ENCODE measurements at places on chromosomes 1 and 21.

- no peak for DNase-seq
Measured at GRCh38 chr1:85144351-85144750, 56.5 kb downstream of the SYDE2 start.

- DNase-seq, result peak; percentile 49
Measured at GRCh38 chr1:234987415-234988154, 141.1 kb downstream of the TOMM20 start.

DNA sequence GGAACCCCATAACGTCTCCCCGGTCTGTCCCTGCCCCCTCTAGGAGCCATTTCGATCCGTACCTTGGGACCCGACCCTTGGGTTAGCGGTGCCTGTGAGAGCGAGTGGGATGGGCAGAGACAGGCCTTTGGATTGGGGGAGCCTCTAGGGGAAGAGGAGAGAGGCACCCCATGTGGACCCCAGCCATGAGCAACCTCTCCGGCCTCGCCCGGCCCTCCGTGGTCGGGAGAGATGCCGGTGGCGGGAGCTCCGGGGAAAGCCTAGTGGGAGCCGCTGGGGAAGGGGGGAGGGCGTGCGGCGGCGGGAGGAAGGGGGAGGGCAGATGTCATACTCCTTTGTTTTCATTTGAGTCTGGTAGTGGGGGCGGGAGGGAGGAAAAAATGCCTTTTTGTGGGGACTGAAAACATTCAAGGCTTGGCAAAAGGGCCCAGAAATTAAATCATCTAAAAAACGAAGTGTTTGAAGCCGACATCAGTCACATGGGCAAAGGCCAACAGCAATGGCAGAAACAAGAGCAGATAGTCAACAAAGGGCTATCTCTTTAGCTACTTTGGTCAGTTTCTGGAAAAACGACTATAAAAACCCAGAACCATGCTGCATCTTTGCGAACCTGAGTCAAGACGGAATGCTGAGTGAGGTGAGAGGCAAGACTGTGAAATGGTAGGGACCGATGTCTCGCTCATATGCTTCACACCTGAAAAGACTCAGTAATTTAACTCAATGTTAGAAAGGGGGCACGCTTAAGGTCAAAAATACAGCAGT, 758 bp downstream of the PTBP2 start:
- no peak for DNase-seq

DNA sequence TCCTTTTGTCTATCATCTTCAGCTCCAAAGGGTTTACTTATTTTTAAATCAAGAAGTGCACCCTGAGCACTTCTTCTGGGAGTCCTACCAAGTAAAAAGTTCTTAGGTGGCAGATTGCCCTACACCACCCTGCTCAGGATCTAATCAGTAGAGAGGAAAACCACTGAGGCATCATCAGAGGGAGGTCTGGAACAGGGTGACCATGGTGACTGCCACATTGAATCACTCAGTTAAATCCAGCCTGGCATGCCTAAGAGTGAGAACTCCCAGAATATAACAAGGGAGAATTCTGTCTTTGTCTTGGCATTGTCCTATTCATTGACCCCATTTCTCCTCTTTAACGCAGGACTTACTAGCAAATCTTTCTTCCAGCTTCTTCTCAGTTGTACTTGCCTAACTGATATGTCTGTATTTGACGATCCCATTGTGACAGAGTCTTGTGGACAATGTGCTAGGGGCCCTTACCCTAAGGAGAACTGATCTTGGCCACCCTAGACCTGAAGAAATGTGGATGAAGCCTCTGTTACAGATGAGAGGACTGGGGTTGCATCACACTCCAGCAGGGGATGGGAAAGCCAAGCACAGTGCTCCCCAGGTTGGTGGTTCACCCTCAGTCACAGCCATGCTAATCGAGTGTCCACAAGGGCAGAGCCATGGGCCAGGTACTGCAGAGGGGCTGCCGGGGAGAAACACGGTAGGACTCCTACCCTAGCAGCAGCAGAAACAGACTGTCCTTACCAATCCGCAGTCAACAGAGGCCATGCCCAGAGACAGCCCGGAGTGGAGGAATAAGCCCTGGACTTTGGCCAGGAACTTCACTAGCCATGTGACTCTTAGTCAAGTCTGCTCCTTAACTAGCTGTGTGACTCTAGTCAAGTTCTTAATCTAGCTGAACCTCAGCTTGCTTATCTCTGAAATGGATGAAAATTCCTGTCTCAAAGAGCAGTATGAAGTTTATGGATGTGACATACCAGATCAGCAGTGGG, 15.4 kb downstream of the PKP1 start:
- no peak for DNase-seq

GRCh38 chr1:4253935-4254334, 353.9 kb upstream of the C1orf174 start:
- no peak for DNase-seq

DNA sequence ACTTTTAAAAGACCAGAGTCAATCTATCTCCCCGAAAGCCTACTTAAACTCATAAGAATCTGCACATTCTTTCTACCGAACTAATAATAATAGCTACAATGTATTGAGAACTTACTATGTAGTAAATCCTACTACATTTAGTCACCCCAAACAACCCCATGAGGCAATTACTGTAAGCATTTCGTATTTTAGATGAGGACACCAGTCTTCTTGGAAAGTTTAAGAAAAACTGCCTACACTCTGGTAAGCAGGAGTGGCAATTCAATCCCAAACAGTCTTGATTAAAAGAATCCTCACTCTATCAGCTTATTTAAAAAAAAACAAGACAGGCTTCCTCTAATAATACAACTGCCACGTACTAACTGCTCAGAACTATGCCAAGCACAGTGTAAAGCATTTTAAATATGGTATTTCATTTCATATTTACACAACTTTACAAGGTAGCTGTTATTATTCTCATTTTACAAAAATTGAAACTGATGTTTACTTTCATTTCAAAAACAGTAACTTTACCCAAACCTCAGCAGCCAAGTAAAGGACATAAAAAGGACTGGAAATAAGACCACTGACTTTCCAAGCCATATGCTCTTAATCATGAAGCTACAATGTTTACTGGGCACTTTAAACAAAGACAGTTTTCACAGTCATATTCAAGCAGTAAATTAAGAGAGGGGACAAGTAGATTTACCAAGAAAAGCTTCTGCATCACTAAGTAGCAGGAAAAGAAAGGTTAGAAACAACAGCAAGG, 13.9 kb downstream of the ARID4B start:
- DNase-seq, result no peak

- no peak for DNase-seq
Measured at GRCh38 chr21:25891596-25891995, 156.8 kb downstream of the GABPA start.

DNA sequence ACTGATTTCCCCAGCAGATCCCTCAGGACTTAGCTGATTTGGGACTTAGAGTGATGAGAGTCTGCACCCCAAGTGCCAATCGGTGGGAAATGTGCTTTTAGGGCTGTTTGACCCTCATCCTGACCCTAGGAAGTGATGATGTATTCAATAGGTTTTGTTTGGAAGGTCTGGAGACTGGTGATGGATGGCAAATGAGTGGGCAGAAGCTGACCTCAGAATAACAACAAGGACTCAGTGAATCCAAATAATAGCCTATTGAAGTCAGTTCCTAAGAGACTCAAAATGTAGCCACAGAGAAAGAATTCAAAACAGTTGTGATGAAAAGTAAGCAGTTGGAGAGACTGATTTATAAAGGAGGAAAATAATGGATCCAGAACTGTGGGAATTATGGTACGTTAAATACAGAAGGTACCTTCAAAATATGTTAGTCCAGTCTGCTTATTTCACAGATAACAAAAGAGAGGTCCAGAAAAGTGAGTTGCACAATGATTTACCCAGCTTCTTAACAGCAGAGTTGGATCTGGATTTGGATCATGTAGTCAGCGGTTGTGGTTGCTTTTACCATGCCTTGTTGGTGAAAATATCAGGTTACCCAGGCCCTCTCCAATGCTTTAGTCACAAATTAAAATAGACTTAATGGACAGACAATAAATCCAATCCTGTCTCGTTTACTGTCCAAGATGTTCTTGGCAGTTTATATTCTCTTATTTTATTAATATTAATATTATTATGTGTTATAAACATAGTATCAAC, 123.0 kb upstream of the PTBP2 start:
- no peak for DNase-seq

- DNase-seq, result no peak
Measured at GRCh38 chr1:36436821-36437220, 13.4 kb downstream of the OSCP1 start.

DNA sequence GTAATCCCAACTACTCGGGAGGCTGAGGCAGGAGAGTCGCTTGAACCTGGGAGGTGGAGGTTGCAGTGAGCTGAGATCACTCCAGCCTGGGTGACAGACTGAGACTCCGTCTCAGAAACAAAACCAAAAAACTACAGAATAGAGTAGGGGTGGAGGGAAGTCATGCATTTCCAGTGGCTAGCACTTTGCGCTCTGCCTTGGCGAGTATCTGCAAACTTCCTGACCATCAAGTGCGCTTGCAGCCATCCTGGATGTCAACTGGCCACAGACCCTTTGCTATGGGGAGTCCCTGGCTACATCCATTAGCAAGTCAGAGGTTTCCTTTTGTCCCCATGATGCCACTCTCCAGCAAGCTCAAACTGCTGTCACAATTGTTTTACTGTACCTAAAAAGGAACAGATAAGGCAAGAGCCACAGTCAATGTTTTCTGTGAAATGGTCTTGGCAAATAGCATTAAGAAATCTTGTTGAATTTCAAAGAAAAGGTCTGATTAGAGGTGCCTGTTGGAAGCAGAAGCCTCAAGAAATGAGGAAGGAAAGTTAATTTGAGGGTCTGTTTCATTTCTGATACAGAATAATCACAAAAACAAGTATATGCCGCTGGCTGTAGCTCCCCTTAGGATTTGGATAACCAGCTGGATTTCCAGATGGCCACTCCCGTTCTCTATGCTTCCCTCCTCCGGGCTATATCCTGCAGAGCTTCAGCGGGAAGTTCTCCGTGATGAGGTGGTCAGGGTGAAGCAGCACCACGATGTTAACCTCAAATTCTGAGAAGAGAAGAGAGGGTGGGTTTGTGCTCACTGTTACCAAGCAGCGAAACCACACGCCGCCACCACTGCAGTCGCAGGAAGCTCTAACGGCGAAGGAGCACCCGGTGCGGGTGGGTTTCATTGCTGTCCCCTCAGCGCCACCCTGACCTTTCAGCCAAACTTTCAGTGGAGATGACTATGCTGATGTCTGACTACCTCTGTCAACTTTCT, 42.0 kb downstream of the VPS26C start:
- DNase-seq, result peak; percentile 59

- no peak for DNase-seq
Measured at GRCh38 chr1:44689447-44689765, 14.9 kb downstream of the ARMH1 start.
